NCI-H226 (cell line): ENCODE measurements at places on chromosomes 3 and 15.

DNA sequence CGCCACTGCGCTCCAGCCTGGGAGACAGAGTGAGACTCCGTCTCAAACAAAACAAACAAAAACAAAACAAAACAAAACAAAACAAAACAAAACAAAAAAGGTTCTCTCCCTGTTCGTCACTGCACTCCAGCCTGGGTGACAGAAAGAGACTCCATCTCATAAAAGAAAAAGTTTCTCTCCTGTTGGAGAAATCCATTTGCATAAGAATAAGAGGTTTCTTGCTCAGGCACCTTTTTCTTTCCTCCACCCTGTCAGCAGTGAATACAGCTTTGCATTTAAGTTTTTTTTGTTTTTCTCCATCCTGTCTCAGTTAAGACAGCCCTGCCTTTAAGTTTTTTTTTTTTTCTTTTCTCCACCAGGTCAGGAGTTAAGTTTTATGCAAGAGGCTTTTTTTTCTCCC, 109.5 kb downstream of the DPH6 start:
- no peak for DNase-seq

GRCh38 chr3:13553686-13554085, 4.8 kb downstream of the FBLN2 start:
- DNase-seq, result no peak

- DNase-seq, result no peak
These were observed 51.7 kb downstream of the CRYGS start for GRCh38 chr3:186492385-186492984.

DNA sequence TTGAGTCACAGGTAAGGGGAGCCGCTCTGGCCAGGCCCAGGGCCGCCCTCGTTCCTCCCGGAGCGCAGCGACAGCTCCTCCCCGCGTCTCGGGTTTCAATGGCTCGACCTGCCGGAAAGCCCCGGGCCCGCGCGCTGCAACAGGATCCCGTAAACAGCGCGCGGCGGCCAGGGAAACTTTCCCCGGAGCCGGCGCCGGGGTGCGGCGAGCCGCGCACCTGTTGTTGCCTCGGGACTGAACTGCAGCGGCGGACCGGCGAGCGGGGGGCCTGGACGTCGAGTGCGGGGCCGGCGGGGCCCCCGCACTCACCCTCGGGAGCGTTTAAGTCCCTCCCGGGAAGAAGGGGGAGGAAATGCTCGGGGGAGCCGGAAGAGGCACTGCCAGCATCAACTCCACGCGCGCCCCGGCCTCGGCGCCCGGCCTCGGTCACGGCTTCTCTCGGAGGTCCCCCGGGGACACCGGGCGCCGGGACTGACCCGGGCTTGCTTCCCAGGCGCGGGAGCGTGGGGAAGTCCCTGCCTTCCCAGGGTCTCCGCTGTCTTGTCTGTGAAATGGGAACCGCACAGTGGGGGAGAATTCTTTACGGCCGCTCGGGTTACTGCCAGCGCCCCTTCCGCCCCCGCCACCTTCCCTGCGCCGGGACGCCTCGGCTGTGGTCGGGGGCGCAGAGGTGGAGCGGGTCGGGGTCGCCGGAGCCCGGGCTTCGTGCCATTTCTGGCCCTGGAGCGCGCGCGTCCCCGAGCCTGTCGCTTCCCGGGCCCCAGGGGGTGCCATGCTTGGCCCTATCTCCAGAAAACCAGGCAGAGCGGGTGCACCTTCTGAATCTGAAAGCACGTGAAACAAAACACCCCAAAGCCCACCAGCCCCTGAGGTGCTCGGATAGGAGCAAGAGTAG, 7.5 kb upstream of the PGPEP1L start:
- peak; percentile 79 for DNase-seq

DNA sequence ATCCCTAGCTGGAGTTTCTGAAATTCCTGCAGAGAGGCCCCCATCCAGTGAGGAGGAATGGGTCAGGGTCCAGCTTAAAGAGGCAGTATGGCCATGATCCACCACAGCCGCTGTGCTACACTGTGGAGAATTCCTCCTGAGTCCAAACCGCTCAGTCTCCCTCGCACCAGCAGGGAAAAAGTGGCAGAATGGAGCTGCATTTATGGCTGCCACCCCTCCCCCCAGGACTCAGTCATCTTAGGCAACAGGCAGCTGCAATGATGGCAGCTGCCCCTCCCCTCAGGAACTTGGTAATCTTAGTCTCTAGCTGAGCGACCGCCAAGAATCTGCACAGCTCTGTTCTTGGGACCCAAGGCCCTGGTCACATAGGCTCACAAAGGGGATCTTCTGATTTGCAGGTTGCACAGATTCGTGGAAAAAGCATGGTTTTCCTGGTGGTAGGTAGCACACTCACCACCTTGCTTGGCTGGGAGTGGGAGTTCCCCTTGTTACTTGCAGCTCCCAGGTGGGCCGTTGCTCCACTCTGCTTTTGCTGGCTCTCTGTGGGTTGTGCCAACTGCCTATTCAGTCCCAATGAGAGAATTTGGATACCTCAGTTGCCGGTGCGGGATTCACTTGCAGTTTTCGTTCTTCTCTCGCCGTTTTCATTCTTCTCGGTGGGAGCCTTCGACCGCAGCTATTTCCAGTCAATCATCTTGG, 204.1 kb downstream of the STXBP5L start:
- no peak for DNase-seq

GRCh38 chr15:83565553-83566159, 88.3 kb upstream of the ADAMTSL3 start:
- no peak for DNase-seq

- DNase-seq, result no peak
These were observed 18.4 kb downstream of the KLF15 start for GRCh38 chr3:126338790-126339288.

DNA sequence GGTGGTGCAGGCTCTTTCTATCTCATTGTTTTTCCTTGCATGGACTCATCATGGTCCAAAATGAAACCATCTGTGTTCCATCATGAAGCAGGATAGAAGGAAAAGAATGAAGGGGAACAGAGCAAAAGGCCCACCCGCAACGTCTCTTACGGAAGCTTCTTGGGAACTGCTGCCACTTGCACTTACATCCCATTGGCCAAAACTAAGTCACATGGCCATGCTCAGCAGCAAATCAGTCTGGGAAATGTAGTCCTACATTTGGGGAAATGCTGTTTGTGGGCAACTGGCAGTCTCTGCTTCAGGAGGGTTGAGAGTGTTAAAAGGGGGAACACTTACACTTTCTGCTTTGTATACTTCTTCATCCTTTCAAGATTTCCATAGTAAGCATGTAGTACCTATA, 191.6 kb downstream of the SV2B start:
- DNase-seq, result no peak

- no peak for DNase-seq
These were observed 199.8 kb upstream of the NR2F2 start for GRCh38 chr15:96130734-96131133.

DNA sequence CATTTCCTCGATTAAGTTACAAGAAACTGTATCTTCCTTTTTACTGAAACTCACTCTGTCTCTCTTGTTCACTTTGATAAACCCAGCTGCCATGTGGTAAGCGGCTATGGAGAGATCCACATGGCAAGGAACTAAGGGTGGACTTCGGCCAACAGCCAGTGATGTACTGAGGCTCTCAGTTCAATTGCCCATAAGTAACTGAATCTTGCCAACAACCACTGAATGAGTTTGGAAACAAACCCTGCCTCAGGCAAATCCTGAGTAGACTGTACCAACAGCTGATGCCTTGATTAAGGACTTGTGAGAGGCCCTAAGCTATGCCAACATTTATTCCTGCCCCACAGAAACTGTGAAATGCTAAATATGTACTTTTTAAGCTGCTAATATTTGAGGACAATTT, 433.5 kb downstream of the PLOD2 start:
- DNase-seq, result no peak

GRCh38 chr3:61236556-61236955, 14.7 kb downstream of the FHIT start:
- no peak for DNase-seq

DNA sequence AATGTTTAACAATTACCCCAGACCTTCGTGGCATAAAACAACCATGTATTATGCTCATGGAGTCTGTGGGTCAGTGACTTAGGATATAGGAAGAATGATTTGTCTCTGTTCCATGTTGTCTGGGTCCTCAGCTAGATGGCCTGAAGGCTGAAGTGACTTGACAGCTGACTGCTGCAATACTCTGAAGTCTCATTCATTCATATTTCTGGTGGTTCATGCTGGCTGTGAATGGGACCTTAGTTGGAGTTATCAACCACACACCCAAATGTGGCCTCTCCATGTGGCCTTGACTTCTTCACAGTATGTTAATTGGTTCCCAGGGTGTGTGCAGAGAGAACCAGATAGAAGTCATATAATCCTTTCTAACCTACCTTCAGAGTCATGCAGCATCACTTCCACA, 145.1 kb upstream of the BFSP2 start:
- no peak for DNase-seq

- no peak for DNase-seq
These were observed 129.4 kb downstream of the LRRK1 start for GRCh38 chr15:101048581-101049030.

GRCh38 chr3:53068176-53068575, 22.3 kb upstream of the SFMBT1 start:
- no peak for DNase-seq

DNA sequence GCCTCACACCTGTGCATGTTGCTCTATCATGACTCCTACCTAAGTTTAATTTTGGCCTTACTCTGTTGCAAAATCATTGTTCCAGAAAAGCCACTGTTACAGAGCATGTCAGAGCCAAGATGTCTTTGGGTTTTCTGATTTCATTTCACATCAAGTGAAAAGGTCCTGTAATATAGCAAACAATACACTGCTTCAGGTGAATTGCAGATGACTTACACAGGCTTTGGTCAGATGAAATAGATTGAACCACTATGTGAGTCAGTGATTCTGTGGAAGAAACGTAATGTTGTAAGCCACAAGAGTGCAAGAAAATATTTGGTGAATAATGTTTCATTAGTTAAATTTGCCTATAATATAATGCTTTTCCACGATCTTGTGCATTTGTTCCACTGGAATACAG, 22.7 kb downstream of the EBLN2 start:
- DNase-seq, result no peak

DNA sequence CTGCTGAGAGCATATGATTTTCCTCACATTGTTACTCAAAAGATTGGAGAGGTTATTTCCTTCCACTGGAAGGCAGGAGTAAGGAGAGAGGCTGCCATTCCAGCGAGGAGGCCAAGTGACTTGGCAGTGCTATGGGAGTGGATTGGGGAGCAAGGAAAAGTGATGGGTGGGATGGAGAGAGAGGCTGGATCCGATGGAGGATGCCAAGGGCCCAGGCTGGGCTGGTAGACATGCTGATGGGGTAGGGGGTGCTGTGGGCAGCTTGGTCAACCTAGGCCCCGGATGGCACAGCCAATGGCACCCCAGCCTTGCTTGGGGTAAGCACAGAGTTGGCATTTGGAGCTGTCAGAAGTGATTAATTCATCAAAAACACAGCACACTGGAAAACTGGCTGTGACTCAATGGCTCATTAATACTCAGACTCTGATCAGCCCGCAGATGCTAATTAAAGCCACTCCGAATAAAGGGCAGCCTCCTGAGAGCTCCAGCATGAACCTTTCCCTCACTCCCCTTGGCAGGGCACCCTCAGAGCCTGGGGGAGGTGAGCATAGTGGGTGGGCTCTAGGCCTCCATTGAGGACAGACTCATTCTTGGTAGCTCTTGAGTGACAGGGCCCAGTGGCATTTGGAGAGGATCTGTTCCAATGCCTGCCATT, 22.1 kb upstream of the SLC6A1 start:
- no peak for DNase-seq

GRCh38 chr15:28017423-28017924, 81.6 kb downstream of the OCA2 start:
- no peak for DNase-seq

DNA sequence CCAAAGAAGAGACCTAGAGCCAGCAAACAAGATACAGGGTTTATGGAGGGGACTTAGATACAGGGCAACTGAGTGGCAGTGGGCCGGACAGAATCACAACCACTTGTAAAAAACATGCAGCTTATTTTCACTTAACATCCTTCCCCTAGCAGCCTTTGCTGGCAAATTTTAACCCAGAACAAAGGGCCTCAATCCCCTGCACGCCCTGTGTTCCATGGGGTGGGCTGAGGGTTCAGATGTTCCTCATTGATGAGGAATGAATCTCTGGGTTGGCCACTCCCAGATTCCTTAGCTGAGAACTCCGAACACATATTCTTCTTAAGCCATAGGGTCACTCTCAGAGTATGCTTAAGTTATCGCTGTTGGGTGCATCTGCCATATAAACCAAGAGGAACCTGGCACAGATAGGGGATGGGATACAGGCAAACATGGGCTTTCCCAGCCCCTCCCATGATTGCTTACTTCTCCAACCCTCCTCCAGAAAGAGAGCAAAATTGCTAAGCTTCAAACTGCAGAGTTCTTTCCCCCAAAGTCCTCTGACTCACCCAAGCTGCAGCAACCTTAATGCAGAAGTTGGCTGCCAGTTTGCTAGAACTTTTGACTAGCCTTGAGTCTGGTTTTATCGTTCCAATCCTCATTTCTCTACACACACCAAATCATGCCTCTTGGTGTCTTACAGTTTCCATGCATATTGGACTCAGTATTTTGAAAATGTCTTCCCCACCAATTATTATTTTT, 146.9 kb downstream of the CD47 start:
- DNase-seq, result peak; percentile 50

DNA sequence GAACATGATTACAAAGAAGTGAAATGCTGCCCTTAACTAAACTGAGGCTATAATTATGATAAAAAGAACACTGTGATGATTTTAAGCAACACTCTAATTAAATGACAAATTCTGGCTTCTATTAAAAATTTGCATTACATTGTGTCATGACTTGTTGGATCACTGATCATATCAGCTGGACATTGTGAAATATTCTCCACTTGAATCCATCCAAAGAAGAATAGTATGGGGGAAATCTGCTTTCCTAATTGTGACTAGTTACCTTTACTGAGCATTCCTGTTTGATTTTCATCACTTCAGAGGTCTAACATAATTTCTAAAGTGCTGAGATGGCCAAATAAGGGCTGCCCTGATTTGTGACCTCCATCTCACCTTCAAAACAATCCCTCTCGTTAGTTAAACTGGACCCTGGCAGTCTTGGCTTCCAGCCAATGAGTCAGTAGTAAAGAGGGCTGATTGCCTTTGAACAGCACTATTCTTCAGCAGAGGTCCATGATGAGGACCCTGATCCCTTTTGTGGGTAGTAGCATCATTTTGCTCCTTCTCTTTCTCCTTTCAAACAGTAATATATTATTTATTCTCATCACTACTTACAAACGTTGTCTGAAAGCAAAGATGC, 53.5 kb upstream of the LEKR1 start:
- no peak for DNase-seq

DNA sequence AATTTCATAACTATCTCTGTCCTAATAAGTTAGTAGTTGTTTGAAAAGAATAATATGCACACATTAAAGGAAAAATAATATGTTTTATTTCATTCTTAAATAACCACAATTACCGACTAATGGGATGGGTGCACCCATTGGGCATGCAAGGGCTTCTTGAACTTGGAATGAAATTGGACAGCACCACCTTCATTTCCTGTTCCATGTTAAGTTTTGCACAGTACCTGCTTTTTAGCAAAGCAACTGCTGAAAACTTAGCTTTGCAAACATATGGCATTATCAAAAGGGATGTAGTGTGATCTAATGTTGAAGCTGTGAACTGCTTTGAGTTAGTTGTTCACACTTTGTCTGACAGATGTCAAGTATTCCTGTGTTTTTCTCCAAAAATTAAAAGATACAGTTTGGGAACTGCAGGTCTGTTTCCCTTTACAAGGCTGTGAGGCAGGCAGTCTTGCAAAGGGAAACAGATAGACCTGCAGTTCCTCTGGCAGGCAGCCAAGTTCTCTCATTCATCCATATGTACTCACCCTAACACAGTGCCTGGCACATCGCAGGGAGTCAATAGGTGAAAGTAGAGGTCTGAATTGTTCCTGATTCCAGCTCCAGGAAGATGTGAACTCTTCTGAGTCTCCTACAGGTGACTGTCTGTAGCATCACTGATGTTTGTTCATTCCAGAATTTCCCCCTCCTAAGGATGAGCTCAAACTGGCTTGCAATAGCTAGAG, 64.3 kb upstream of the GOLGA8B start:
- DNase-seq, result no peak
